Peyer's patch (tissue), 4 donors: ENCODE measurements at places on chromosomes 3 and 15. TPM values are rescaled to one million over a fixed set of nuclear protein-coding genes. Genes with fewer than 3 reads are reported as not detected.

GRCh38 chr3:134809427-134810051 lies 14.5 kb downstream of the EPHB1 start:
- DNase-seq: peak; percentile 69

- no peak for DNase-seq
Measured at GRCh38 chr3:46954178-46954577, 22.4 kb downstream of the CCDC12 start.

DNA sequence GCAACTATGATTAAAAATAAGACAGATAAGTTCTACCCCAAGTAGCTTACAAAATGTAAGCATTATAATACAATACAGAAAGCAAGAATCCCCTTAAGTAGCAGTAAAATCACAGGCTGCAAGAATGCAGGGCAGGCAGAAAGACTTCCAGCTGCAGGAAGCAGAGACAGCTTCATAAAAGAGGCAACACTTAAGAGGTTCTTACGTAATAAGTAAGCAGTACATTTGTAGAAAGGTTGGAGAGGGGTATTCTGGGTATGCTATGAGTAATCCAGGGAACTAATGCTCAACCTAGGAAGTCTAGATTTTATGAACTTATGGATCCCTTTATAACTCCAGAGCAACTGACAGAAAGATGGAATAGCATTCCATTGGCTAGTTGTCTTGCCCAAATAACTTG lies 151.6 kb downstream of the IL5RA start:
- no peak for DNase-seq

- DNase-seq: no peak
Measured at GRCh38 chr3:111238885-111239284, 167.3 kb downstream of the NECTIN3 start.

DNA sequence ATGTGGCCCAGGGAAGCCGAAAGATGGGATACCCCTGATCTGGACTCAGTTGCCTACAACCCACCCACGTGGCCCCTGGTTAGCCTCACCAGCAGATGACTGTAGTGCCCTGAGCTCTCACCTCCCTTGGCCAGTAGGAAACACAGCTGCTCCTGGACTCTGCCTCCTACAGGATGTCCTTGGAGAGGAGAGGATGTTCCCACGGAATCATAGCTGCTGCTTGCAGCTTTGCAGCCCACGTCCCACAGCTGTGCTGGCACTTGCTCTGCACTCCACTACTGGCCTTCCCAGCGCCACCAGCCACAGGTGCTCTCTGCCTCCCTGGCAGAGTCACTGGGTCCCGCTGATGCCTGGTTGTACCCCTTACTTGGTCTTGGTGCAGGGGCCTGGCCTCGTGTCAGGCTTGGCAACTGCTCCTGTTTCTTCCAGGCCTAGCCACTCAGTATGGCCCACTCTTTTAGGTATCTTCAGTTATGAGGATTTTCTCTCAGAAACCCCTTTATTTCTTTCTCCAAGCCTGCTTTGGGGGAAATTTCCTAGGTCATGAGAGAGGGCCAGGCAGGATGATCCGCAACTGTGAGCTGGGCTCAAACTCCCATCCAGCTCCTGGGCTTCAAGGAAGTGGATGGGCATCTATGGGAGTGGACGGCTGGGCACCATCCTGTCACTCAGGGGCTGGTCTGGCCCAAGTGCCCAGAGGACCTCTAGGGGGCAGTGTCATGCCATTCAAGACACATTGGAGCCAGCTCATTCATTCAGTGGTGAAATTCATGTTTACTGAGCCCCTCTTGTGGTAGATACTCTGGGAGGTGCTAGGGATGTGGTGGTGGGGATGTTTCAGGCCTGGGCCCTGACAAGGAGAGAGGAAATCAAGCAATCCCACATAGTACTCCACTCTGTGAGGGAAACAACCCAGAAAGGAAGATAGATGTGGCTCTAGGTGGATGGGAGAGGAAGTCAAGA lies 16.2 kb upstream of the VILL start:
- peak; percentile 67 for DNase-seq

GRCh38 chr15:62844564-62845240 lies 197.8 kb upstream of the TPM1 start:
- DNase-seq: no peak

DNA sequence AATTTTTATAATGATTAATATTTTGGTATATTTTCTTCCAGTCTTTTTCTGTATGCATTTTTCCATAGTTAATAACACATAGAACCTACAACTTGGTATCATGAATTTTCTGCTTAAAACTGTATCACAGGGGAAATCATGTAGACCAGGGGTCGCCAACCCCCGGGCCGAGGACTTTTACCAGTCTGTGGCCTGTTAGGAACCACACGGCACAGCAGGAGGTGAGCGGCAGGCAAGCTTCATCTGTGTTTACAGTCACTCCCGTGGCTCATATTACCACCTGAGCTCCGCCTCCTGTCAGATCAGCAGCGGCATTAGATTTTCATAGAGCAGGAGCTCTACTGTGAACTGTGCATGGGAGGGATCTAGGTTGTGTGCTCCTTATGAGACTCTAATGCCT lies 54.7 kb downstream of the RPL22L1 start:
- DNase-seq: peak; percentile 50

- DNase-seq: no peak
Measured at GRCh38 chr3:113158171-113158570, 53.2 kb upstream of the BOC start.

- no peak for DNase-seq
Measured at GRCh38 chr3:98556164-98557130, 24.7 kb downstream of the GPR15 start.

GRCh38 chr15:74954515-74954914 lies 2.1 kb downstream of the RPP25 start:
- no peak for DNase-seq

DNA sequence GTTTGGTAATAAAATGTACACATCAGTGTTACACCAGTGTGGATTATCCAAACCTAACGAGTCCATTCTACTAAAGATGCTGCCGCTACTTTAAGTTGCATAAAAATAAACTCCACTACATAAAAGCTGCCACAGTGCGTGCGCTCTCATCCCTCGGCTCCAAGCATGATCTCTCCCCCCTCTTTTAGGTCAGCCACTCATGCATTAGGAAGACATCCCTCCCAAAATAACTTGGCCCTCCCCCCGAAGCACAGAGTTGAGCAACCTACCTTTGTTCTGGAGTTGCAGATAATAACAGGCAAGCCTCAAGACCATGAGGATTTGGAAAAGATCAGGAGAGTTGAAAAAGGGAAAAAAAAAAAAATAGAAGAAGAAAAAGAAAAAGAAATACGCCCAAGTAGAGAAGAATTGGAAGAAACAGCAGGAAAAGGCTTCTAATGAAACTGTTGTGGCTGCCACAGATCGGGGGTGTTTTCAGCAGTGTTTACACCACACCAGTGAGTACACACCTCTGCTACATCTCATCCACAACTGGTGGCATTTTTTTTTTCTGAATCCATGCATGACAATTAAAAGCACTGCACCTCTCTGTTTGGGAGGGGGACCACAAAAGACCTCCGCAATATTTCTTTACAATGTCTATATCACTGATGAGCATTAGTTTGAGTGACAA lies 339.2 kb downstream of the FOXP1 start:
- no peak for DNase-seq

DNA sequence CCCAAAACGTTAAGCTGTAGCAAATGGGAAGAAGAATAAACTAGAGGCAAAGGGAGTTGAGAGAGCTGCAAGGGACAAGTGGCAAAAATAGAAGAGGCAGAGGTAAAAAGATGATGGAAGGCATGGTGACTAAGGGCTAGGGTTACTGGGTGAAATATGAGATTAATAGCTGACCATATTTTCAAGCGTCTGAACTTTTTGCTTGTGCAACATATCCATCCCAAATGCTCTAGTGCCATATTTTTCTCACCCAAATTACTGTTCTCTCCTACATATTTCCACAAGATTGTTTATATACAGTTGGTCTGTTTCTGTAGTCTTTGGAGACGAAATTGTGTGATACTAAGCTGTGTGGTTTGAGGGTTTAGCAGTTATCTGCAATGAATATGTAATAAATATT lies 145.5 kb downstream of the GMNC start:
- no peak for DNase-seq

GRCh38 chr15:82129761-82130160 lies 83.9 kb upstream of the MEX3B start:
- DNase-seq: no peak

DNA sequence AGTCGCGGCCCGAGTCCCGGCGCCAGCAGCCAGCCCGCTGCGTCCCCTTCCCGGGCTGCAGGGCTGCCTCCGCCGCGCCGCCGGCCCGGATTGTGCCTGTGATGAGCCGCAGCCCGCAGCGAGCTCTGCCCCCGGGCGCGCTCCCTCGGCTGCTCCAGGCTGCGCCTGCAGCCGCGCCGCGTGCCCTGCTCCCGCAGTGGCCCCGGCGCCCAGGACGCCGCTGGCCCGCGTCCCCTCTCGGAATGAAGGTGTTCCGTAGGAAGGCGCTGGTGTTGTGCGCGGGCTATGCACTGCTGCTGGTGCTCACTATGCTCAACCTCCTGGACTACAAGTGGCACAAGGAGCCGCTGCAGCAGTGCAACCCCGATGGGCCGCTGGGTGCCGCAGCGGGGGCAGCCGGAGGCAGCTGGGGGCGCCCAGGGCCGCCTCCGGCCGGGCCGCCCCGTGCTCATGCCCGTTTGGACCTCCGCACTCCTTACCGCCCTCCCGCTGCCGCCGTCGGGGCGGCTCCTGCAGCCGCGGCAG lies 1.2 kb downstream of the CHST2 start:
- DNase-seq: peak; percentile 64

- DNase-seq: peak; percentile 25
Measured at GRCh38 chr15:68629519-68630210, 50.9 kb downstream of the CORO2B start.

GRCh38 chr3:126110431-126111125 lies 26.7 kb upstream of the SLC41A3 start:
- no peak for DNase-seq

DNA sequence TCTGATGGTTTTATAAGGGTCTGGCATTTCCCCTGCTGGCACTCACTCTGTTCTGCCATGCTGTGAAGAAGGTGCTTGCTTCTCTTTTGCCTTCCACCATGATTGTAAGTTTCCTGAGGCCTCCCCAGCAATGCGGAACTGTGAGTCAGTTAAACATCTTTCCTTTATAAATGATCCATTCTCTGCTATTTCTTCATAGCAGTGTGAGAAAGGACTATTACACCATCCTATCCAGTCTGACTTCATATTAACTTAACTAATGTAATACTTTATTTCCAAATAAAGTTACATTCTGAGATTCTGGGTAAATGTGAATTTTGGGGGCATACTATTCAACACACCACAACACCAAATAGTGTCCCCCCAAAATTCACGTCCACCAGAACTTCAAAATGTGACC lies 22.2 kb upstream of the MAP3K13 start:
- DNase-seq: no peak

- DNase-seq: no peak
Measured at GRCh38 chr3:32056559-32057290, 49.7 kb upstream of the GPD1L start.

- no peak for DNase-seq
Measured at GRCh38 chr3:107411779-107412178, 34.5 kb downstream of the CCDC54 start.

DNA sequence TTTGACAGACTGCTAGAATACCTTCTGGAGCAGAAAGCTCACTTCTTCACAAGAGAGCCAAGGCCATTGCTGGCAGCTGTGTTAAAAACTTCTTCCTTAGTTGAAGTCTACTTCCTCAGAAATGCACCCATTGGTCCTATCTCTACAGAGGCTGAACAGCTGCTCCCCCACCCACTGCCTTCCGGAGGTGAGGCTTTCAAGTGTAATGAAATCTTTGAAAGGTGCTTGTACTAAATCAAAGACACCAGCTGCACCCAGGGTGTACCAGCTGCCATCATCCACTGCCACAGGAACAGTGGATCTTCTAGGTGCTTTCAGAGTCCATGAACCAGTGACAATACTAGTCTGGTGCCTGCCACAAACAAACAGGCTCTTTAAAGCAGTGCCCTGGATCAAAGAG lies 26.4 kb upstream of the HERC1 start:
- DNase-seq: no peak

- no peak for DNase-seq
Measured at GRCh38 chr3:13480340-13481318, 523 bp downstream of the HDAC11 start.

DNA sequence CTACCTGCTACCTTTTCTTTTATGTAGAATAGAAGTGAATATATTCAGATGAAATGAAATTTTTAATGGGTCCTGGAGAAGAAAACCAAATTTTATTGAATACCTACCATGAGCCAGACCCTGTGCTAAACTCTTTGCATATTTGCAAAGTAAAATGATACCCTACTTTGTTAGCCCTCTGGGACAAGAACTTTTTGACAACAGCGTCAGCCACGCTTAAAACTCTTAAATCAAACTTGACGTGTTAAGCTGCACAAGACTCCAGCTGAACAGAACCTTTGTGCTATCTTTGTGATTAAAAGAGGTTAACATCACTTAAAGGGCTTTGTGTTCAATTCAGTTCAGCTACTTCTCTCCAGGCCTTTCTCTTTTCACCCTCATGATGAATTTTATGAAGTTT lies 316.5 kb downstream of the MEX3B start:
- DNase-seq: no peak

DNA sequence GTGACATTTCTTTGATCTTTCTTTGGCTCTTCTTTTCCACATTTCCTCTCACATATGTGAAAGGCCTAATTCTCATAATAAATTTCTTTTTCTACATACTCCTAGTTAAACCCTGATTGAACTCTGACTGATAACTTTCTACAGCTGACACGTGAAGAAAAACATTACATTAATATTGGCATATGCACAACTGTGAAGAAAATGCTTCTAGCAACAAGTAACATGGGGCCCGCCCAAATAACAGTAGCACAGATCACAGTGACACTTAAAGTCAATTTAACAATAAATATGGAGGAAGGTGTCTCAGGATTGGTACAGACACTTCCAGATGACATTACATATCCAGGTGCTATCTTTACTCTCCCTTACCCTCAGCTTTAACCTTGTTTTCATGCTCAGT lies 317.6 kb upstream of the ZNF385D start:
- no peak for DNase-seq

GRCh38 chr3:60652829-60653228 lies 598.4 kb downstream of the FHIT start:
- DNase-seq: no peak

DNA sequence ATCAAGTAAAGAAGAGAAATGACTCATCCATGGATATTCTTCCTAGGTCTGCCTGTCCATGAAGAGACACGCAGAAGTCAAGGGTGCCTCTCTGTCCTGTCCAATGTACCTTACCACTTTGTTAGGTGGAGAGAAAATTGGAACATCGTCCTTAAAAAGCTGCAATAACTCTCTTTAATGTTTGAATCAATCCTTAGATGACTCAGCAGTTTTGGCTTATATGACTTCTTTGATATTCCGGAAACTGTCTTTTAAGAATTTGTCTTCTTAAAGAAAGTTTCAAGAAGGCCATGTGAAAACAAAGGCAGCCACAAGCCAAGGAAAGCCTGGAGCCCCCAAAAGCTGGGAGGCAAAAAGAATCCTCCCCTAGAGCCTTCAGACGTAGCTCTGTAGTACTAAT lies 49.2 kb downstream of the MRPL3 start:
- DNase-seq: no peak

Gene TNFSF10
- 52.0 TPM for total RNA-seq

Gene CHST2
- 9.9 TPM for total RNA-seq

Gene KLHL6
- total RNA-seq: 2.4 TPM

Gene SCG3
- total RNA-seq: 0.85 TPM

Gene KNL1
- 26.6 TPM for total RNA-seq

Gene MESP2
- total RNA-seq: not detected

Gene DPPA4
- total RNA-seq: not detected

Gene FBXL2
- 1.2 TPM for total RNA-seq

Gene CYP19A1
- total RNA-seq: 0.83 TPM

Gene ISG20
- 56.1 TPM for total RNA-seq

Gene CLRN1
- total RNA-seq: not detected
